RPMI7951 (cell line): ENCODE measurements at places on chromosomes 1 and 21.

- DNase-seq, result no peak
These were observed 402.8 kb downstream of the MATN1 start for GRCh38 chr1:30320581-30320890.

DNA sequence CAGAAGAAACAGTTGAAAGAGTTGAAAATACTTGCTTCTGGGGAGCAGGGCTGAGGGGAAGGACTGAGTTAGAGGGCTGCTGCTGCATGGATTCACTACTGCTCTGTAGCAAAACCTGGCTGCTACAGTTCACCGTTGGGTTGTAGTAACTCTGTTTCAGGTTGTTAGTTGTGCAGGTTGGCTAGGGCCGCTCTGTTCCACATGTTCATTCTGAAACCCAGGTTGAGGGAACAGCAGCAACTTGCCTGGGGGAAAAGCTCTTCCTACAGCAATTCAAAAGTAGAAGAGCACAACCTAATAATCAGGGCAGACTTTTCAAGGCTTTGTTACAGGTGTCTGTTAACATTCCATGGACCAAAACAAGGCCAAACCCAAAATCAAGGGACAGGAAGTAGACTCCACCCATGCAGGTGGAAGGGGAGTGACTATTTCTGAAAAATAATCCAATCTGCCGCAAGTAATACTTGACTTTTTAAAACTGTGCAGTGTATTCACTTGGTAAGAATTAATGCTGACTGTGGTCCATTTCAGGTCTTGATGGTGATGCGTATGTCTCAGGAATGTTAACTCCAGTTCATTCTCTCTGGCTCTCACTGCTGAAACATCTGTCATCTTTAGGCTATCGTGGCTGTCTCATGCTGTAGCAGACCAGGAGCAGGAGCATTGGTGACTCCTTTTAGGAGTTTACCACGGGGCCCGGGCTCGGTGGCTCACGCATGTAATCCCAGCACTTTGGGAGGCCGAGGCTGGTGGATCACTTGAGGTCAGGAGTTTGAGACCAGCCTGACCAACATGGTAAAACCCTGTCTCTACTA, 5.1 kb upstream of the PARK7 start:
- DNase-seq, result peak; percentile 24

DNA sequence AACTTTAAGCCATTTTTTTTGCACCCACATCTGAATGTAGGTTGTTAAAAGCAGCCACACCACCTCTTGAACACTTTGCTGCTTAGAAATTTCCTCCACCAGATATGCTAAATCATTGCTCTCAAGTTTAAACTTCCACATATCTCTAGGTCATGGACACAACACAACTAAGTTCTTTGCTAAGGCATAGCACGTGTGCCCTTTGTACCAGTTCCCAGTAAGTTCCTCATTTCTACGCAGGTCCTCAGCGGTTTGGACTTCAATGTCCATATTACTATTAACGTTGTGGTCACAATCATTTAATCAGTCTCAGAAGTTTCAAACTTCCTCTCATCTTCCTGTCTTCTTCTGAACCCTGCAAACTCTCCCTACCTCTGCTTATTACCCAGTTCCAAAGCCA, 661.6 kb upstream of the PKN2 start:
- DNase-seq, result no peak

DNA sequence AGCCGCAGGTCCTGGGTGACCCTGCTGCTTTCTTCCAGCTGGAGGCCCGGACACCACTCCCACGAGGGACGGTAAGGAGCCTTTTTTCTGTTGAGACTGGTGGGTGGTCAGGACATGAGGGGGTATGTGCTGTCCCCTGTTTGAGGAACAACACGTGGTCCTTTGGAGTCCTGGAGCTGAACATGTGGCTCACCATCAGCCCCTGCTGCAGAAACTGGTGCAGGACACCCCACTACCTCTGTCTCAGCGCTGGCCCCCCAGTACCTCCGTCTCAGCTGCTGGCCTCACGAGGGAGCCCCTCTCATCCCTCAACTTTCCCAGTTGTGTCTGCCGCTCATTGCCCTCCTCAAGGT, 34.7 kb downstream of the SLC19A1 start:
- DNase-seq, result no peak

GRCh38 chr1:25223471-25223870, 8.8 kb downstream of the SYF2 start:
- DNase-seq, result no peak

DNA sequence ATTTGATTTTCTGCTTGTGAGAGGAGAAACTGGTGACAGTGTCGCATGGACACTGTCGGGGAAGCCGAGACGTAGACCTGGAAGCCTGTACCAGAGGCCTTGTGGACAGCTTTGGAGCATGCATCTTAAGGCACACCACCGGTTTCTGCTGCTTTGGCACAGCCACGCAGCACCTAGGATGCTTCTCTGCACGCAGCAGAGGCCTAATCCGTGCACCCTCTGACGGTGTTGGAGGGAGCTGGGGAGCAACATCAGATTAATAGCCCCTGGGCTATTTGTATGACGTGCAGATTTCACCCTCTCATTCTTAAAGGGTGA, 30.3 kb downstream of the TEX35 start:
- DNase-seq, result no peak
